Posterior cingulate gyrus (tissue), 11 donors: ENCODE measurements at places on chromosomes 6 and 20.

DNA sequence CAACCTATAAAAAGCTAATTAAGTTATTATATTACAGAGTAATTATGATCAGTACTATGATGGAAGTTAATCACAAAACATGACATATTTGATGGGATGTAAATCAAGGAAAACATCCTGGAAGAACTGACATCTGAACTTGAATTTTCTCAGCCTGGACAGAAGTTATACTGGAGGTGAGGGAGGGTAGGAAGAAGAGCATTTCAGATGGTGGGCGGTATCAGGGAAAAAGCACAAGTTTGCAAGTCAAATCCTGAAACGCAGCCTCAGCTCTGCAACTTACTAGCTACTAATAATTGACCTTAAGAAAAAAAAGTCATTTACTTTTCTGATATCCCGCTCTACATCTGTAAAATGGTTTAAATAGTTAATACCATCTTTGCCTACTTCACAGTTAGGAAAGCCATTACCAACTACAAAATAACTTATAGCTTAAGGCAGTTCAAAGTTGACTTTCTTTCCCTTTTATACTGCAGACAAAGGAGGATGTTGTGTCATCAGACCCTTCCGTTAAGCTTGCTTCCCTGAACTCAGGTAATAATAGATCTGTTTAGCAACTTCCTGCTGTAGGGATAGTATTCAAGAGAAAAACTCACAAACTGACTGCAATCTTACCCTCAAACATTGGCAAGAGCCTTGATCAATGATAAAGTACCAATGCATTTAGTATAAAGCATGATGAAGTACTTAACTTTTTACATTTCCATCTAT lies 21.0 kb downstream of the NOL7 start:
- DNase-seq, result no peak

DNA sequence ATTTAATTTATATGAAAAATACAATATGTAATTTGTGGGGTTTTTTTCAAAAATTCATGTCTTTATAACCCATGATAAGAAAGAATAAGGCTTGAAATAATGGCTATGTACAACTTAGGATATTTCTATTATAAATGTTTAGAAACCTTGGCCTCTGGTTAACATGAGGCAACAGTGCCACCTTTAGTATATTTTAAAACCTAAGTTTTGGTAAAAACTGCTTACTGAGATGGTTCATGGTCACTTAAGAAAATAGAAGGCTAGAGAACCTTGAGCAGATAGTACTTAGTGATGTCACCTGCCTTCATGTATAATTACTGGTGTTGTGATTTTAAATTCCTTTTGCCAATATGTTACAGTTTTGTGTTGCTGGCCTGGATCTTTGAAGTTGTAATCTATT lies 176.4 kb downstream of the ADGB start:
- no peak for DNase-seq

GRCh38 chr6:158474961-158475343 lies 84.9 kb upstream of the TMEM181 start:
- DNase-seq, result no peak

DNA sequence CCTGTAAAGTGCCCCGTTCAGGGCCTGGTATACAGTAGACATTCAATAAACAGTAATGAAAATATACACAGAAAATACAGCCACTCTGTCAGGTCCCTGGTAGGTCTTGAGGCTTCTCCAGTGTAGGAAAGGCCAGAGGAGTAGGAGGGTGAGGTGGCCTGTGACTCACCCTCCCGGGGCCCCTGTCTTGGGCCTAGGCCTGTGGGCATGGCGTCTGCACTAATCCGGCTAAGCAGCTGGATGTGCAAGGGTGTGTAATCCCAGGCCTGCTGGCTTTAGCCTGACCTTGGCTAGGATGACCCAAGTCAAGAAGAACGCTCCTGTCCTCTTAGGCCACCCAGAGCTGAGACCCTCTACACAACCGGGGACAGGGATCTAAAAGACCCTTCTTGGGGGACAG lies 84.9 kb downstream of the KCNB1 start:
- DNase-seq, result no peak

- peak; percentile 48 for DNase-seq
Measured at GRCh38 chr6:84033523-84034451, at the start of gene MRAP2. MRAP2 (plus strand) TSS chr6:84033772; CDS start chr6:84055319, 21,547 bp downstream.

- no peak for DNase-seq
Measured at GRCh38 chr6:33719326-33719987, 8.0 kb upstream of the UQCC2 start.

DNA sequence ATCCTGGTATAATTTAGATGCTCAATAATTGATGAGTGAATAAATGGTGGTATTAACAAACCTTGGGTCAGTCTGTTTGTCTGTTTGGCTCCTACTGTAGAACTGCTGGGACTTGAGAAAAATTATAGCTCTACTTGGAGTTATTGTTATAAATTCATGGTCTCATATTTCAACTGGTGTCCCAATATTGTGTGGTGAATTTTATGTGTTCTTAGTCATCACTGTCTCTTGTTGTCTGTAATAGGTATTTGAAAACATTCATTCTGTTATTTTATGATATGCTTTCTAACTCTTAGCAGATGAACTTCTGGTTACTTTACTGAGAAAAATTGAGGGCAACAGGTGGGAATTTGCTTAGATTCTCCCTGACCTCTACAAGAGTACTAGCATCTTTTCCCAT lies 221.4 kb downstream of the CDKAL1 start:
- no peak for DNase-seq

- DNase-seq, result no peak
Measured at GRCh38 chr6:43784049-43784855, 14.2 kb downstream of the VEGFA start.

DNA sequence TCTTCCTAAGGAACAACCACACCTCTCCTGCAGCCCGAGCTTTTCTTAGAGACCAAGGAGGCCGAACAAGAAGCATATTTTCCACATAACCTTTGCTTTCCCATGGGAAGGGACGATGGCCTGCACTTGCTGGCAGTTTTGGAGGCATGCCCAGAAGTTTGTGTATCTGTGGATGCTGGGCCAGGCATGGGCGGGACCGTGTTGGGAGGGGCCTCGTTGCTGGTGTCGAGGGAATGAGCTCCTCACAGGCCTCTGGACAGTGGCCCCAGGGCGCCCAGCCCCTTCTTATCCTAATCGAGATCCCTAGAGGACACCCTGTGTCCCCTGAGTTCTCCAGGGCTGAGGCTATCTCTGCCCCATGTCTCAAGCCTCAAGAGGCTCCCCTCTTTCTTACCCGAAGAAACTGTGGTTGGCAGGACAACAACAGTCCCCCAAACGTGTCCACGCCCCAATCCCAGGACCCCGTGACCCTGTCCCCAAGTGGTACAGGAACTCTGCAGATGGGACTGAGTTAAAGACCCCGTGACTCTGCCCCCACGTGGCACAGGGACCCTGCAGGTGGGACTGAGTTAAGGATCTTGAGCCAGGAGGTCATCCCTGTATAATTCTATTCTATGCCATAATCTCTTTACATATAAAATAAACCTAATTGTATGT lies 99.5 kb upstream of the BHLHE23 start:
- no peak for DNase-seq

- DNase-seq, result no peak
Measured at GRCh38 chr6:118295336-118295735, 252.8 kb upstream of the PLN start.

DNA sequence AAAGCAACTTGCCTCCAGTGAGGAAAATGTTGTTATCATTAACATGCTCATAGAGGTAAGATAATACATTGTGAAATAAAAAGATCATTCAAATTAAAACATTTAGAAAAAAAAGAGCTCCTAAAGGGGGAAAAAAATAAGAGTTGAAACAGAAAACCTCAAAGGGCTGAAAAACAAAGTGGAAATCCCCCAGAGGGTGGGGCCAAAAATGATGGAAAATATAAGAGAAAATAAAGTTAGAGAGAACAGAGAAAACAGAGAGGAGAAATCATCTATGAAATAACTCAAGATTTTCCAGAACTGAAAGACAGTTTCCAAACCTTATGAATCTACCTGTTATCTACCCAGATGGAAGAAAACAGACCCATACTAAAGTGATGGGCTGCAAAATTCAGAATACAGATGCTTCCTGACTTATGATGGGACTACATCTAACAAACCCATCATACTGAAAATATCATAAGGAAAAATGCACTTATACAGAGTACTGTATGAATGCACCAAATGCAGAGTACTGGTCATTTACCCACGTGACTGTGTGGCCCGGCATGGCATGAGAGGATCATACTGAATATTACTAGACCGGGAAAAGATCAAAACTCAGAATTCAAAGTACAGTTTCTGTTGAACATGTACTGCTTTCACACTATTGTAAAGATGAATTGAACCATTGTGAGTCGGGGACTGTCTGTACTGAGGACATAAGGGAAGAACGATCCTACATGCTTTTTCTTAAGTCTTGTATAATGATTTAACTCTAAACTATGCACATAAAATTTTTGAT lies 4.0 kb downstream of the ZBTB24 start:
- no peak for DNase-seq

GRCh38 chr20:15205028-15205427 lies 867.6 kb upstream of the FLRT3 start:
- no peak for DNase-seq

DNA sequence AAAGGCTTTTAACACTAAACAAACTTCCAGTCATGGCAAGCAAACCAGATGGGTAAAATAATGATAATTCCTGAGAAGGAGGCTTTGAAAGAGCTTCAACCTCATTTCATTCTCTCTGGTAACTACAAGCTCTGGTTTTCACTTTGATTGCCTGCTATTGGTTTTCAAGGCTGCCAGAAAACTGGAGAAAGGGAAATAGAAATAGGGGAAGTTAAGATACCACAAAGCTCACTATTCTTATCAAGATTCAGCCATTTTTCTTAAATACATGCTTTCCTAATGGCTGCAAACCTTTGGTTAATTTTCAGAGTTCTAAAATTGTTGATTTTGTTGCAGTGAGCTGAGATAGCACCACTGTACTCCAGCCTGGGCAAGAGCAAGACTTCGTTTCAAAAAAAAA lies 42.5 kb upstream of the NELFCD start:
- DNase-seq, result no peak

DNA sequence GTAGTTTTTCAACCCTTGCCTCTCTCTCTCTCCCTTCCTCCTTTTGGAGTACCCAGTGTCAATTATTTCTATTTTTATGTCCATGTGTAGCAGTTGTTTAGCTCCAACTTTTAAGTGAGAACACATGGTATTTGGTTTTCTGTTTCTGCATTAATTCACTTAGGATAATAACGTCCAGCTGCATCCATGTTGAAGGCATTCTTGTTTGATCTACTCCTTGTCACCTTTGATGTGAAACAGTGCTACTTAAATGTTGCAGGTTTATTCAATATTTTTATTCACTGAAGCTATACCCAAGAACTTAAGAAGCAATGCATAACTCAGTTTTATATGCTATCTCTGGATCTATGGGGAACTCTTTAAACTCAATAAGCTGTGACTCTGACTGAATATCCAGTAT lies 465.2 kb upstream of the ADGRB3 start:
- DNase-seq, result no peak

- no peak for DNase-seq
Measured at GRCh38 chr6:54099225-54099624, 12.0 kb upstream of the MLIP start.

- DNase-seq, result no peak
Measured at GRCh38 chr6:44468835-44469234, 81.3 kb downstream of the CDC5L start.

- DNase-seq, result no peak
Measured at GRCh38 chr6:3885262-3886036, 36.3 kb downstream of the FAM50B start.

GRCh38 chr6:6998194-6998569 lies 109.6 kb upstream of the RREB1 start:
- DNase-seq, result no peak

DNA sequence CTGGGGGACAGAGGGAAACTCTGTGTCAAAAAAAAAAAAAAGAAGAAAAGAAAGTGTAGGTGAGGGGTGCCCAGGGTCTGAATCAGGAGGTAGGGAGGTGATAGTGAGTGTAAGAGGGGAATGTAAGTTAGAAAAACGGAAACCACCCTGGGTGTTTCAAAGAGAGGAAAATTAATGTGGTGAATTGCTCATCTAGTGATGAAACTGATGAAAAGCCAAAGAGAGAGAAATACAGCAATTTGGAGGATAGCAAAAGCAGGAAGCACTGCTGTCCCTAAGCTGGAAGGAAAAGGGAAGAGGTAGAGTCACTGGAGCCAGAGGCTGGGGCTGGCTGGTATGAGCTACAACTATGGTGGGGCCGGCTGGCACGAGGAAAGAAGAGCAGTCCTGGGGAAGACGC lies 85.0 kb upstream of the CEP85L start:
- DNase-seq, result no peak

DNA sequence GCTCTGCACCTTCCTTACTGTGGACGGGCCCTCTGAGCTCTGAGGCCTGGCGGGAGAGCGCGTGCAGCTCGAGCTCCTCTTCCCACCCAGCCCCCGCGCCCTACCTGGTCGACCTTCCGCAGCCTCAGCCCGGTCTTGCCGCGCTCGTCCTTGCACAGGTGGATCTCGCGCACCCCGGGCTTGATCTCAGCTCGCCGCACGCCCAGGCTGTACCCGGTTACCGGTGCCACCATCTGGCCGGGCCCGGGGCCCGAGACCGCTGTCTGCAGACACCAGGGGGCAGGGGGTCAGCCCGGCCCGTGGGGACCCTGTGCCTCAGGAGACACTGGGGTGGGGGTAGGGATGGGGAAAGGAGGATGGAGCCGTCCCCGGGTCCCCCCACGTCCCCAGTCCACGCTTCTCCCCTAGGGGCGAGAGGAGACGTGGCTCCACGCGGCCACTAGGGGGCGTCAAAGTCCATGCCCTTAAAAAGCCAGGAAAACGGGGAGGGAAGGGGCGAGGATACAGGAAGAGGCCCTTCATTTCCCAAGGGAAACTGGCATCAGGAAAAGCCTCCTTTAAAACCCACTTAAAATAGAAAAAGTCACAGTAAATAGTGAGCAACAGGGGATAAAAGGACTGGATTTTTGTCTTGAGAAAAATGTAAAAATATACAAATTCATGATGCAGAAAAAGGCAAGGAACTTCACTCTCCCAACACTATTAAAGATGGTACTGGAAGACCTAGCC lies 15.5 kb downstream of the SDCBP2 start:
- peak; percentile 94 for DNase-seq

DNA sequence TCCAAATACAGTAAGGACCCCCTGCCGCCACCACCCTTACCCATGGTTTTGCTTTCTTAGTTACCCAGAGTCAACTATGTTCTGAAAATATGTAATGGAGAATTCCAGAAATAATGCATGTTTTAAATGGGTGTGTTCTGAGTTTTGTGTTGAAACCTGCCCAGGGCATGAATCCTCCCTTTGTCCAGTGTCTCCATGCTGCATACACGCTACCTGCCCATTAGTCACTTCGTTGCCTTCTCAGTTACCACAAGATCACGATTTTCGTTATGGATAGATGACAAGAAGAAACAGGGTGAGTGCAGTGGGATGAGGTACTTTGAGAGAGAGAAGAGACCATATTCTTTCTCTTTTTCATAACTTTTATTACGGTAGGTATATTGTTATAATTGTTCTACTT lies 10.6 kb downstream of the FARS2 start:
- DNase-seq, result no peak

DNA sequence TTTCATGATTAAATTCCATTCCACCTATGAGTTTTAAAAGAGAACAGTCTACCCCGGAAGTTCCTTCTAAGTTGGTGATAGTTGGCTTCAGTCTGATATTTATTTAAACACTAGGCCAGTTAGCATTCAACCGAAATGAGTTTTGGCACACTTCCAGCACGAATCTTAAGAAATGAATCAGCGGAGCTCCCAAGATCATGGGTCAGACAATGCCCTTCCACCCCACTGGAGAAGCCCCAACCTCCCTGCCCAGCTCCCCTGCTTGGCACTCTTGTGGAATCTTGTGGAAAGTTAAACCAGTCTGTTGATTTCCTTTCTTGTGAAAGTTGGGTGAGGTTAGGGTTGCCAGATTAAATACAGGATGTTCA lies 64.3 kb downstream of the MKKS start:
- DNase-seq, result no peak

GRCh38 chr20:53996584-53997486 lies 73.6 kb downstream of the BCAS1 start:
- no peak for DNase-seq
